Motor neuron (in vitro differentiated cells): ENCODE measurements at places on chromosomes 5 and 9. TPM values are rescaled to one million over a fixed set of nuclear protein-coding genes. Genes with fewer than 3 reads are reported as not detected.

DNA sequence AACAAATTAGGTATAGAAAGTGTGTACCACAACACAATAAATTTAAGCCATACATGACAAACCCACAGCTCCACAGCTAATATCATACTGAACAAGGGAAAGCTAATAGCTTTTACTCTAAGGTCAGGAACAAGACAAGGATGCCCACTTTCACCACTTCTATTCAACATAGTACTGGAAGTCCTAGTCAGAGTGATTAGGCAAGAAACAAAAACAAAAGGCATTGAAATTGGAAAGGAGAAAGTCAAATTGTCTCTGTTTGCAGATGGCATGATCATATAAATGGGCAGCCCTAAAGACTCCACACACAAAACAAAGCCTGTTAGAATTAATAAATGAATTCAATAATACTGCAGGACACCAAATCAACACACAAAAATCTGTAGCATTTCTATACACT lies 548.8 kb downstream of the CTNND2 start:
- ATAC-seq, result no peak

- ATAC-seq, result no peak
Measured at GRCh38 chr5:57900381-57900944, 417.9 kb upstream of the ACTBL2 start.

DNA sequence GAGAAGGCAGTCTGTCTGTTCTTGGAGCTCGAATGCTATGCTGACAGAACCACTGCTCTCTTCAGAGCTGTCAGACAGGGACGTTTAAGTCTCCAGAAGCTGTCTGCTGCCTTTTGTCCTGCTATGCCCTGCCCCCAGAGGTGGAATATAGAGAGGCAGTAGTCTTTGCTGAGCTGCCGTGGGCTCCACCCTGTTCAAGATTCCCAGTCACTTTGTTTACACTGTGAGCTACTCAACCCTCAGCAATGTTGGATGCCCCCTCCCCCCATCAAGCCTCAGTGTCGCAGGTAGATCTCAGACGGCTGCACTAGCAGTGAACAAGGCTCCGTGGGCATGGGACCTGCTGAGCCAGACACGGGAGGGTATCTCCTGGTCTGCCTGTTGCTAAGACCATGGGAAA lies 344.2 kb downstream of the TMEM161B start:
- ATAC-seq, result peak; percentile 16

The PPP1R26 gene
- total RNA-seq, result 16.2 and 16.5 TPM in 2 replicates

The CER1 gene
- 0.50 and 1.0 TPM in 2 replicates for total RNA-seq

The PRDM9 gene
- not detected in 2 replicates for total RNA-seq

- ATAC-seq, result no peak
Measured at GRCh38 chr5:163727028-163727427, 221.6 kb downstream of the MAT2B start.

The OLFML2A gene
- 14.3 and 19.5 TPM in 2 replicates for total RNA-seq

The SAPCD2 gene
- total RNA-seq, result 5.5 and 5.6 TPM in 2 replicates

The AGPAT2 gene
- total RNA-seq, result 3.0 and 3.2 TPM in 2 replicates

GRCh38 chr5:155982354-155982753 lies 344.6 kb upstream of the SGCD start:
- ATAC-seq, result no peak

DNA sequence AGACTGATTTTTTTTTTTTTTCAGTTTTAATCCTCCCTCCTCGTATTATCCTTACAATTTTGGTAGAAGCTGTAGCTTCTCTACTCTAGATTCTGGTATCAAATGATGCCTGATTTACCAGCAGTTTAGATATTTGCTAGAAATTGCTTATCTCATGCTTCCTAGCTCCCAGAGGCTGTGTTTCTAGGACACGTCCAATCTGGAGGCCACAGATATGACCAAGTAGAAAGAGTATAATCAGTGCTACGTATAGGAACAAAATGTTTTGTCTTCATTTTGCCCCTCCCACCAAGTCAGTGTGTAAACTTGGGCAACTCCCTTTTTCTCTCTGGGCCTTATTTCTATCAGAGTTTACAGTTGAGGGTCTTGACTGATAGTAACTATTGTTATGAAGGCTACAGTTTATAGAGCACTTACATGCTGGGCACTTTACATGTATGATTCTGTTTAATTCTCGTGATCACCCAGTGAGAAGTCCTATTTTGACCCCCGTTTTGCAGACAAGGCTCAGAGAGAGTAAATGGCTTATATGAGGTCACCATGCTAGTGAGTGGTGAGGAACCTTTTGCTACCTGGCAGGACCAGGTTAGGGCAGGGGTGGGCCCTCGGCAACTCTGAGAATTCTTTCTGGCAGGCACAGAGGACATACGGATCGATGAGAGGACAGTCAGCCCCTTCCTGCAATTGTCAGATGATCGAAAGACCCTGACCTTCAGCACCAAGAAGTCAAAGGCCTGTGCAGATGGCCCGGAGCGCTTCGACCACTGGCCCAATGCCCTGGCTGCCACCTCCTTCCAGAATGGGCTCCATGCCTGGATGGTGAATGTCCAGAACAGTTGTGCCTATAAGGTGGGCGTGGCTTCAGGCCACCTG lies 7.6 kb downstream of the HDHD3 start:
- no peak for ATAC-seq

The IPO11 gene
- total RNA-seq, result 29.7 and 36.7 TPM in 2 replicates

The FOXD4L4 gene
- total RNA-seq, result 0.70 and 0.81 TPM in 2 replicates

DNA sequence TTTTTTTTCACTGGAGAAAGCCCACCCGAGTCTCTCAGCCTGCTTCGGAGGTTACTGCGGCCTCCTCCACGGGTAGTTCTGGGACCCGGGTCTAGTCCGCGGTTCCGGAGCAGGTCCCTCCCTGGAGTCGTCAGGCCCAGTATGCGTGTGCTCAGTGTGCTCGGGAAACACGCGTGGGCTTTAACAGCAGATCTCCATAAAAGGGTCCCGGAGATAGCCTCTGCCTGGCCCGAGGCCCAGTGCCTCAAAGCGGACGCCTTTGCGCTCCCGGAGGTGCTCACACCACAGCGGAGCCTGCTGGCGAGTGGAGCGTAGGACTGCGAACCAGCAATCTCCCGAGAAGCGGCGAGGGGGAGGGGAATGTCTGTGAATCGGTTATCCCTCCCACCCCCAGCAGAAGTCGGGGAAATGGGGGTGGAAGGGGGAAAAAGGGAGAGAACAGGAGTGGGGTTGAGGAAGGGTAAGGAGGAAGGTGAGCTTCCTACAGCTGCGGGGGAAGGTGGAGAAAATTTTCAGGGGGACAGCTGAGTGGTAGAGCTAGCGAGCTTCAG lies 28.7 kb downstream of the CDKN2A start:
- peak; percentile 78 for ATAC-seq

DNA sequence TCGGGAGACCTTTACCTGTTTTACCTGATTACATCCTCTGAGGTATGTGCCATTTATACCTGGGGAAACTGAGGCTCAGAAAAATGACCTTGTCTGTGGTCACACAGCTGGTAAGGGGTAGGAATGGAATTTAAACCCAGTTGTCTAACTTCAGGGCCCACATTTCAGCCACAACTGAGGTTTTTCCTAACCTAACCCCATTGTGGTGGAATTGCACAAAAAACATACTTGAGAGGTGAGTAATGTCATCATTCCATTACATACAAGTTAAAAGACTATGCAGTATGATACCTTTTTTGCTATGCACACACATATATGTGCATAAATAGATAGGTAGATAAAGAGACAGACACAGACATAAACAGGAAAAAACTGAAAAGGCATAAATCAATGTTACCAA lies 14.1 kb downstream of the FGF1 start:
- no peak for ATAC-seq

The FOXD4L5 gene
- 0.49 TPM in 2 replicates for total RNA-seq

The EMB gene
- total RNA-seq, result 18.5 and 19.4 TPM in 2 replicates

- ATAC-seq, result no peak
Measured at GRCh38 chr9:3968891-3969290, 331.0 kb downstream of the GLIS3 start.

The FCHSD1 gene
- total RNA-seq, result 17.2 and 18.1 TPM in 2 replicates

GRCh38 chr5:143279698-143280097 lies 123.8 kb downstream of the NR3C1 start:
- ATAC-seq, result no peak

The BARHL1 gene
- 0.16 TPM in 1 of 2 replicates, not detected in the other for total RNA-seq

DNA sequence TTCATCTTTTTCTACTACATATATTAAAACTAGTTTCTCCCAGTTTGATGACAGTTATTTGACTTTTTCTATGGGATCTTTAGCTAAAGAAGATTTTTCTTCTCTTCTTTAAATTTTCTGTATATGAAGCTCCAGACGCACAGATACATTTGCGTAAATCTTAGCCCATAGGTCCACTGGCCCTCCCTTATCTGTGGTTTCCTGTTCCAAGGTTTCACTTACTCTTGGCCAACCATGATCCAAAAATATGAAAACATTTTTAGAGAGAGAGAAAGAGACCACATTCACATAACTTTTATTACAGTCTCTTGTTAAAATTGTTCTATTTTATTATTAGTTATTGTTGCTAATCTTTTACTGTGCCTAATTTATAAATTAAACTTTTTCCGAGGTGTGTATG lies 270.2 kb upstream of the DAPK1 start:
- no peak for ATAC-seq

The RANBP3L gene
- 2.8 and 3.2 TPM in 2 replicates for total RNA-seq

- ATAC-seq, result no peak
Measured at GRCh38 chr5:68084396-68084795, 131.2 kb upstream of the PIK3R1 start.

GRCh38 chr5:89343666-89344065 lies 460.7 kb upstream of the MEF2C start:
- no peak for ATAC-seq

DNA sequence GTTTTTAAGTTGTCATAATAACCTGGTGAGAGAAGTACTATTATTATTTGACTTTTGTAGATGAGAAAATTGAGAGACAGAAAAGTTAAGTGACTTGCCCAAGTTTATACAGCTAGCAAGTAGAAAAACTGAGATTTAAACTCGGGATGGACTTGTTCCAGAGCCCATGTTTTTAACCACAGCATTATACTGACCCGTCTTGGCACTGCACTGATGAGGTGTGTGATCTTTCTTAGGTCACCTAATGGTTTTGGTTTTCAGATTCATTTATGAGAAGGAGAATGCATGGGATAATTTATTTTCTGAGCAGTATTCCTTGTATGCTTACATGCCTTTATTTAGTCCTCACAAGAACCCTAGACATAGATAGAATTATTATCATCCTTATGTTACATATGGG lies 201.8 kb upstream of the CDKN2B start:
- ATAC-seq, result no peak

The PCDHB14 gene
- 7.2 and 7.3 TPM in 2 replicates for total RNA-seq

The LNPEP gene
- 46.4 and 55.9 TPM in 2 replicates for total RNA-seq

GRCh38 chr9:106072421-106072820 lies 378.1 kb downstream of the TMEM38B start:
- no peak for ATAC-seq

DNA sequence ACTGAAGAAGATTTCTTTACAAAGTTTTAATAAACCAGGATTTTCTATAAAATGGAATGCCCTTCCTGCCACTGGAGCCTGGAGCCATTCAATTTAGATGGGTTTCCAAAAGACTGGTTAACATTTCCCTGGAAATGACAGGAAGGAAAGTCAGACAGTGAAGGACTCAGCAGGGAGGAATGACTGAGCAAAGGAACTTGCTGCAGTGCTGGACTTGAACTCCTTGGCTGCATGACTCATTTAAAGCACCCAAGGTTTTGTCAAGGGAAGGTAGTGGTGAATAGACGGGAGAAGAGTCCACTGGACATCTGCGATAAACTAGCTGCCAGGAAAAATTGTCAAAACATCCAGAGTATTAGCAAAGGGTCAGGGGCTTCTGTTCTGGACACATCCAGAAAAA lies 163.8 kb upstream of the SLC28A3 start:
- ATAC-seq, result no peak

DNA sequence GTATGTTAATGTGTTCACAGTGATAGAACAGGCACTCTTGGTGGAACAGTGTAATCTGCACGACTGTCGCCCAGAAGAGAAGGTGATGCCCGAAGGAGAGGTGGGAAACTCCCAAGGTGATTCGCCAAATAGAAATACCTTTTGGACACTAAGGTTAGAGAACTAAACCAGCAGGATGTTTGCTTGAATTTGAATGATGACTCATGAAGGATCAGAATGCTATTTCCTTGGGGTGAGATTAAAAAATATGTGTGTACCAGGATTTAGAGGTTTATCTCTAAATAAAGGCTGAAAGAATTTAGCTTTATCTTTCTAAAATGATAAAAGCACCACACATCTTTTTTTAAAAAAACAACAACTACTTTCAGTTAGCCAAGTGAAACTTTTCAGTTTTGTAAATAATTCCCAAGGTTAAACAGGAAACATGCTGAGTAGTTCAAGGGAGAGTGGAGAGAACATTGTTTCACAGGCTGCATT lies 297.4 kb upstream of the TAS2R1 start:
- no peak for ATAC-seq

The ANKRD31 gene
- 0.15 and 0.24 TPM in 2 replicates for total RNA-seq

DNA sequence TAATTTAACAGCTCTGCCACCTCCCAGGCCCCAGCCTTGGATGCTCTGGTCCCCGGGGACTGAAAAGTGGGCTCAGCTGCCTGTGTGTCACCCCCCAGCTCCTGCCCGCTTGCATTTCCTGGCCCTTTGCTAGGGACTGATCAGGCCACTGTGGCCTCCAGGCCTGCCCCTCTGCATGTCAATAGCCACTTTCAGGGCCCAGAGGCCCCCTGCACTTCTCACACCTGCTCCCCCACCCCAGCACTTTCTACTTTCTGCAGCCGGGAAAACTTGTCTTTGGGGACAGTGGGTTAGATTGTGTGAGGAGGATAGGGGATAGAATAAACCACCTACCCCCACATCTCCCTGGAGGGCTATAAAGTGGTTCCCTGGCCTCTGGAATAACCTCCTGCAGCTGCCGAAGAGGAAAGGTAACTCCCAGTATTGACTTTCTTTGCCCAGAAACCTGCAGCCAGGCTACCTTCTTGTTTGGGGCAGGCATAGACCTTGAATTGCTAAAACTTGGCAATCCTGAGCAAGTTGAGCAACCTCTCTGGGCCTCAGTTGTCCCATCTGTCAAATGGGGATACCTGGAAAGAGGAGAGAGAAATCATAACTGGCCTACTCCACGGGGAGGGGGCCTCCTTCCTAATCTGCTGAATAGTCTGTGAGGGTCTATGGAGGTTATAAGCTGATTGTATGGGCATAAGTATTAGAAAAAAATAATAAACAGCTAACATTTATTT lies 7.8 kb downstream of the AIF1L start:
- ATAC-seq, result no peak

- ATAC-seq, result no peak
Measured at GRCh38 chr5:72214168-72214567, 105.9 kb downstream of the MRPS27 start.

GRCh38 chr9:5949103-5949699 lies 58.5 kb downstream of the MLANA start:
- peak; percentile 70 for ATAC-seq

- no peak for ATAC-seq
Measured at GRCh38 chr9:101592788-101593187, 2.0 kb downstream of the PPP3R2 start.

- ATAC-seq, result no peak
Measured at GRCh38 chr9:93156475-93157008, 22.5 kb upstream of the NINJ1 start.
